NCI-H1417 treated with DMSO at 0.1 percent for 48 hours (cell line): ENCODE measurements at places on chromosomes 3 and 15.

GRCh38 chr15:88382482-88382983, 84.7 kb downstream of the MRPL46 start:
- DNase-seq = no peak

- DNase-seq = no peak
These were observed 62.3 kb downstream of the FMN1 start for GRCh38 chr15:33132233-33132580.

- DNase-seq = no peak
These were observed 24.0 kb downstream of the ACSBG1 start for GRCh38 chr15:78210349-78210717.

DNA sequence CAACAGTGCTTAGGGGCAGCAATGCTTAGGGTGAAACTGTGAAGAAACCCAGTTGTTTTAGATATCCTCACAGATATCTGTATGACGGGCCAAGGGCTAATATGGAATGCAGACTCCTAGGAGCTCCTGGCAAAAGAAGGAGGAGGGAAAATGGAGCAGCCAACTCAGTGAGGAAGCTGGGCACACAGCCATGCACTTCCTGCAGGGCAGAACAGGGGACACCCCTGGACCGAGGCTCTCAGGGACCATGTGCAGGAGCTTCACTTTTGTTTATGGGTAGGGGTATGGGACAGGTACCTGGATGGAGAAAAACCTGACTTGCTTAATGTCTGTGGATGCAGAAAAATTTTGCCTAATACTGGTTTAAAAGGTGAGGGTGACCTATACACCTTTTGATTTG, 20.2 kb downstream of the NIPA1 start:
- DNase-seq = no peak

GRCh38 chr3:153254361-153254760, 92.3 kb downstream of the RAP2B start:
- DNase-seq = no peak

DNA sequence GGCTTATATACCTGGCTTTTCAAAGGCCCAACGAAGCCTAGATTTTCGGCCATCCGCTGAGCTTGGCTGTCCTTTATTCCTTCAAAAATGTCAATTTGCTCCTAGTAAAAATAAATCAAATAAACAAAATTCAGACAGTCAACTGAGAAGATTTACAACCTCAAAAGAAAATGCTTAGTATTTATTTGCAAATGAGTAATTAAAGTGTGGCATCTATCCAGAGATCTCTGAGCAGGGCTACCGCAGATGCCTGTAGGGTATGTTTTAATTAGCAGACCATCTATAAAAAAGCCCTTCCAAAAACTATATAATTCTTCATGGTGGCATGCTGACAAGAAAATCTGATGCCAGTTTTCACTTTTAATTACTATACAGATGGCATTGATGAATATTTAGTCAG, 136.2 kb downstream of the SUCLG2 start:
- peak; percentile 14 for DNase-seq

- DNase-seq = no peak
These were observed 49.0 kb downstream of the B3GNT5 start for GRCh38 chr3:183301937-183302580.

DNA sequence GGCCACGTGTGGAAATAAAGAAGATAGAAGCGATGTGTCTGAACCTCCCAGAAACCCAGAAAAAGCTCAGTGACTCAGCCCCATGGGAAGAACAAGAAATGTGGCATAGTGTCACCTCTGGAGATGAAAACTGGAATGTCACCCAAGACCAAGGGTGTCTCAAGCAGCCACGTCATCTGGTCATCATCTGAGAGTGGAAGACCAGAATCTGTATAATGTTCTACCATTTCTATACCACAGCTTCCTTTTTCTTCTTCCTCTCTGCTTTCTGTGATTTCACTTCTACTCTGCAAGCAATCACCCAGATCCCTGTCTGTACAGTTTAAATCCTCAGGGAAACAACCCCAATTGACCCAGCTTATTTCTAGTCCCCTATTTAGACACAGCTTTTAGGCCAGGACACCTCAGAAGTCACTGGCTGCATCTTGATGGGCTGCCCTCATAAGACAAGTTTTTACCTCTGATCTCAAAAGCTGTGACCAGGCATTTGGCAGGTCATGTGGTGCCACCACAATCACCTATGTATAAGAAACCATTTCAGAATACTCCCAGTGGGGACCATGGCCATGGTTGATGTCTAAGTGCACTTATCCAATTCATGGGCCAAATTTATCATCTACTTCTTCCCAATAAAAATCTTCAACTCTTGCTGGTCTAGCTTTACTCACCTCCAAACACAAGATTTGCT, 278.5 kb upstream of the UMPS start:
- no peak for DNase-seq

GRCh38 chr3:98573181-98573728, 20.2 kb downstream of the CPOX start:
- DNase-seq = no peak

DNA sequence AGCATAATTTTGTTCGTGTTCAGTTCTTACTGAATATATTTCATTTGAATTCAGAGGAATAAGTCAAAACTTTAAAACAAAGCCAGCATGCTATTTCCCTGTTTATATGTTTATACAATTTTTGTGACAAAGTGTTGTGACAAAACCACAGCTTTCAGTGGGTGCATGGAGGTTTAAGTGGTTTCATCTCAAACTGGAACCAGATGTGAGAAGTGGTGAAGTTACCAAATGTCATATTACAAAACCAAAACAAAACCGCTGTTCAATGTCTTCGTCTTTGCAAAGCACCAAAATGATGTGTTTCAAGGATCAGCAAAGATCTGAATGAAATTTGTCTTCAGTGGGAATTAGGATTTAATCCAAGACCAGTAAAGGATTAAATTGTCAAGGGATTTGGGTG, 59.3 kb upstream of the OSTN start:
- no peak for DNase-seq

GRCh38 chr15:45523166-45523460, 558 bp upstream of the SLC30A4 start:
- no peak for DNase-seq

- DNase-seq = no peak
These were observed 12.8 kb downstream of the IQSEC1 start for GRCh38 chr3:13060341-13060910.

DNA sequence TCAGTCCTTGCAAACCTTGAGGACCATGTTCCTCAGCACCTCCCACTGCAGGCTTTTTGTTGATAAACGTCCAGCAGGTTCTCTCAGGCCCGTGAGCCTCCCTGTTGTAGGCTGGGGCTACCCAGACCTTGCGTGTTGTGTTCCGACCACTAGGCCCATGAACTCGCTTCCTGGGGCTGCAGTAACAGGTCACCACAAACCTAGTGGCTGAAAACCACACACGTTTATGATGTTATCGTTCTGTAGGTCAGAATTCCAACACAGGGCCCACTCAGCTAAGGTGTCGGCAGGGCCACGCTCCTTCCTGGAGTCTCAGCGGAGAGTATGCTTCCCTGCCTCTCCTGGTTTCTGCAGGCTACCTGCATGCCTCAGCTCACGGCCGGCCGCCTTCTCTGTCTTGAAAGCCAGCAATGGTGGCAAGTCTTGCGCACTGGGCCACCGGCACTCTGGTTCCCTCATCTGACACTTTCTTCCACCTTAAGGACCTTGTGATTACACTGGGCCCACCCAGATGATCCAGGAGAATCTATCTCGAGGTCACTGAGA, 60.8 kb downstream of the ATP10A start:
- no peak for DNase-seq

DNA sequence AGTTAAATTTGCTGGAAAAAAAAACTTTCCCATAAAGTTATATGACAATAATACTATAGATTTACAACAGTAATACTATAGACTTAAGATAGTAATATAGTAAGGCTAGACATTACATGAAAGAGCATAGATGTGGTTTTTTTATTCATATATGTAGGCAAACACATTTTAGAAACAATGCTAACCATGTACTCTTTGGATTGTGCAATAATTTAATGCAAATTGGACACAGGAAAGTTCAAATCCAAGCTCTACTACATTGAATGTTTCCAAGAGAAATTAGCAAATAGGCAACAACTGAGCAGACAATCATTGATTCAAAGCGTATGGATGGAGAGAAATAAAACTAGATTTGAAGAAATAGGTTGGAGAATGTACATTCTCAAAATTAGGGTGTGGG, 469.2 kb downstream of the CNTN3 start:
- DNase-seq = no peak

- no peak for DNase-seq
These were observed 4.2 kb upstream of the SH2D7 start for GRCh38 chr15:78087951-78088772.

GRCh38 chr3:172892158-172892557, 141.6 kb downstream of the ECT2 start:
- no peak for DNase-seq

DNA sequence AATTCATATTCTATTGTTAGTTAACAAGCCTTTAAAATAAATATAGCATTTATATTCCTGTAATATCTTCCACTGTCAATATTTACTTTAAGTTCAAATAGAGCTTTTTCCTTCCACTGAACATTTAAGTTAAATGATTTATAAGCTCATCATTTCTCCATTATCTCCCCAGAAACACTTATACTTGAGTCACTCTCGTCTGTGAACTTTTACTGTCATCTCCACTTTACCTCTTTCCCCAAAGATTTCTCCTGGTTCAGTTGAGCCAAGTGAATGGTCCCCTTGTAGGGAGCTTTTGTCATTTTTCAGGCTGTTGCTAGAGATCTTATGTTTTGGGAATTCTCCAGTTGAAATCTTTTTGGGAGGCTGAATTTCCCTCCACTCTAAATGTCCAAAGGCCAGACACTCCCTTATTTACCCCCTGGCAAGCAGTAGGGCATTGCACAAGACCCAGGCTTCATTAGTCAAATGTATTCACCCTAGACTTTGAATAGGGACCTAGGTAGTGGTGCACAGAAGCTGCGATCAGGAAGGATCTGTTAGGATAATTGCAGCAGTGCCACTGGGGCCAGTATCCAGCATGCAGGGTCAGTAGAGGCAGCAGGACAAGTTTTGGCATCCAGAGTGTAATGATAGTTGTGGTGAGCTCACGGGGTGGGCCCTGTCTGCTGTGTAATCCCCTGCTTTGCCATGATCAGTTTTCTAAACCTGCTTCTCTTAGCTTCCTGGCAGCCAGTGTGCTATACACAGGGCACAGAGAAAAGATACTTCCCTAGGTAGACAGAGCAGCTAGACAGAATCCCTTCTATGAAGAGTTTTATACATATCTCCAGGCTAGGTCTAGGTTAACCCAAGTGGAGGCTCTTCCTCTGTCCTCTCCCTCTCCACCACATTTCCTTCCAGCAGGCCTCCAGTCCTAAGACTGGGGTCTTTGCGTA, 356.5 kb upstream of the SLCO3A1 start:
- no peak for DNase-seq

DNA sequence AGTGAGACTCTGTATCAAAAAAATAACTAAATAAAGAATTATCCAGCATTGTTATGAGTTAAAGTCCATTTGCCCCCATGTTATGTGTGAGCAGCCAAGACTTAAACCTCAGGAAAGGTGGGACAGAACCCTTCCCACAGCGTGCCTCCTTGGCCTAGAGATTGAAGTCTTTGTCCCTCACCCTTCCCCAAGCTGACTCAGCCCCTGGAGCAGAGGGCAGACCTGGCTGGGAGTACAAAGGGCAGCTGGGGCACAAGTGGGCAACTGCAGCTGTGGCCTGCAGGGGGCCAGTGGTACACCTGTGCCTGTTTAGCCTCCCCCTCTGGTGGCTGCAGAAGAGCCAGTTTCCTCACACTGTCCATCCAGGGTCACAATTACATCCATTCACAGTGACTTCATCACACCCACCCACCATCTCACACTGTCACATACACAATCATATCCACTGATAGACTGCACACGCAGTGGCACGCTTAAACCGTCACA, 940 bp upstream of the ACY1 start:
- no peak for DNase-seq
